ENCODE measurements at places on chromosomes 4 and X.
A peak's percentile ranks its signal among the peaks of the same experiment; 100 is the strongest.

DNA sequence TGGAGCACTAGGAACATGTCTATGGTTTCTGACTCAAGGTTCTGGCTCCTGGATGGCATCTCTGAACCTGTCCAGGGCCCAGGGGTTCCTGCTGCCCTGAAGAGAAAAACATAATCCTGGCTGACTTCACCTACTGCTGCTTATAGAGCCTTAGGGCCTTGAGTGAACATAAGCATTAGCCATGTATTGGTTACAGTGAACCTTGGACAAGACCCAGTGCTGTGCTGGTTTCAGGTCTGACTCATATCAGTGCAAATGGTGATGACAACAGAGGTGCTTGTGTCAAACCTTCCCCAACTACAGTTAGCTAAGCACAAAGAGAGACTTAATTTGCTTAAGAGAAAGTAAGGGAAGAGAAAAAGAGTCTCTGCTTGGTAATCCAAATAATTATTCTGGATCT, 1047.2 kb downstream of the GLUD2 start:
- no peak for DNase-seq

DNA sequence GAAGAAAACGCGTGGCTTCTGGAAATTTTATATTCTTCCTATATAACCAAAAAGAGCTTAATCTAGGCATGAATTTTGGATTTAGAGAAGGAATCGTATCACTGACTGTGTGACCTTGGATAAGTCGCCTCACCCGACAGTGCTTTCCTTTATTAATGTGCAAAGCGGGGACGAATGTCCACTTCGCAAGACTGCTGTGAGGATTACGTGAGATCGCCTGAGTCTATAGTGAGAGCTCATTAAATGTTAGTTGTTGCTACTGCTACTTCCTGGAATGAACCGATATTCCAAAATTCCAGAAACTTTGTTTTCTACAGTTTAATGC, 448 bp upstream of the TBC1D8B start:
- DNase-seq = peak; percentile 4

GRCh38 chrX:72461766-72462165, 110.9 kb downstream of the HDAC8 start:
- no peak for DNase-seq

DNA sequence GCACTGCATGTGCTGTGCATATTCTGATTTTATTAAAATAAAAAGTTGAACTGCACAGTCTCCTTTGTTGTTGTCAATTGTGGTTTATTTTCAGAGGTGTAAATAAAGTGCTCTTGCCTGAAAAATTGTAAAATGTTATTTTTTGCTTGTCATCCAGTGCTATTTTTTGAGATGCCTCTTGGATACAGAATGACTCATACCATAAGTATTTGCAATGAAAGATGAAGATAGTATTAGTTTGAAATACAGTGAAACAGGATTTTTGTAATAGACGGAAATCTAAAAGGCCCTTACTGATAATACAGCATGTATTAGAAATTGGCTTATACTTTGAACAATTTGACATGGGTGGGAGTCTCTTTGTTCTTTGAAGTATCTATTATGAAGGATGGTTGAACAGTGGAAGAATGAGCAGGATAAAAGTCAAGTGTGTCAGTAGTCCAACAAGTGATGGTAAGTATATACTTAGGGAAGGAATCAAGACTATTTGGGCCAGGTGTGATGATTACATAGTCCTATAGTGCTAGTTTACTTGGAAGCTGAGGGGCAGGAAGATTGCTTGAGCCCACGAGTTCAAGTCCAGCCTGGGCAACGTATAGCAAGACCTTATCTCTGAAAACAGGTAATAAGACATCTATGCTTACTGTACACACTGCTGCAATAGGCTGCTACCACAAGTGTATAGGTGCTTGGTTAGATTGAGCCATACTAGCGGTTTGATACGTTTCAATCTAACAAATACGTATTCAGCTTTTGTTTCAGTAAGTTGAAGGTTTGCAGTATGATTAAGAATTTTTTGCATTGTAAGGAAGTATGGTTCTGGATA, 16.4 kb downstream of the DDX3X start:
- no peak for DNase-seq

DNA sequence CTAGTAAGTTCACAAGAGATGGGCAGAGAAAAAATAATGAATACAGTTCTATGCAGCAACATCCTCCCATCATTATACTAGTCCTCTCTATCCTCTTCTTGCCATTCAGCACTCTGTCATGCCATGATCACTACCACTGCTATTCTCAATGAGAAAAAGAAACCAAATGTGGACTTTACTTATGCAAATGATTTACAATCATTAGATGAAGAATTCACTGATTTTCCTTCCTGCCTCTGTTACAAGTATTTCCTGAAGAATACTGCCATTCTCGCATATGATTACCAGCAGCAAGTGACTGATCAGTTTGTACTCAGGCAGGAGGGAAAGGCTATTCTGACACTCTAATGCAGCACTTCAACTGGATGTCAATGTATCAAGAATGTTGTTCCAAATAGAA, 50.3 kb downstream of the WDFY3 start:
- no peak for DNase-seq

GRCh38 chrX:33434256-33435092, 223.1 kb upstream of the DMD start:
- peak; percentile 43 for DNase-seq

GRCh38 chrX:53918702-53919101, 125.6 kb downstream of the PHF8 start:
- DNase-seq = no peak

DNA sequence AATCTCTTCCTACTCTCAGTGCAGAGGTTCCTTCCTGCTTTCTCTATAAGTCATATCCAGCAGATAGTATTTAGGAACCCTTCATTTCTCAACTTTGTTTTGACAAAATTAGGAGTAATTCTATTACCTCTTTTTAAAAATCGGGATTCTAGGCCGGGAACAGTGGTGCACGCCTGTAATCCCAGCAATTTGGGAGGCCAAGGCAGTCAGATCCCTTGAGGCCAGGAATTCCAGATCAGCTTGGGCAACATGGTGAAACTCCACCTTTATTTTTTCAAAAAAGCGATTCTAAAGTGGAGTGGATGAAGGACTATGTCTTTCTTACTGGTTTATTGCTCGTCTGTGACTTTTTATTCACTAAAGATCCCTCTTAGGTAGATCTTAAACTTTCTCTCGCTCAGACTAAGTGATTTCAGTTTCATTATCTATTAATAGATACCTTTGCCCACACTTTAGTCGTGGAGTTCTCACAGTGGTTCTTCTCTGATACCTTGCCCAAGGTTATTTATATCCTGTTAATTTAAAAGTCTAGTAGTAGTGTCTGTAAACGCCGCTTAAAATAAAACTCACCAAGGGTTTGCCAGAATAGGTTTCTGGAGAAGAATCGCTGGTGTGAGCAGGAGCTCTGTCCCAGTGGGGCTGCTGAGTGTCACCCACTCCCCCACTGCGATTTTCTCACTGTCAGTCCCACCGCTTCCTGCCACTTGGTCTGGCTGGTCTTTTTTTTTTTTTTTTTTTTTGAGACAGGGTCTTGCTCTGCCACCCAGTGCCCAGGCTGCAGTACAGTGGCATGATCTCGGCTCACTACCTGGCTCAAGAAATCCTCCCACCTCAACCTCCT, 27.0 kb upstream of the TMEM131L start:
- DNase-seq = no peak

DNA sequence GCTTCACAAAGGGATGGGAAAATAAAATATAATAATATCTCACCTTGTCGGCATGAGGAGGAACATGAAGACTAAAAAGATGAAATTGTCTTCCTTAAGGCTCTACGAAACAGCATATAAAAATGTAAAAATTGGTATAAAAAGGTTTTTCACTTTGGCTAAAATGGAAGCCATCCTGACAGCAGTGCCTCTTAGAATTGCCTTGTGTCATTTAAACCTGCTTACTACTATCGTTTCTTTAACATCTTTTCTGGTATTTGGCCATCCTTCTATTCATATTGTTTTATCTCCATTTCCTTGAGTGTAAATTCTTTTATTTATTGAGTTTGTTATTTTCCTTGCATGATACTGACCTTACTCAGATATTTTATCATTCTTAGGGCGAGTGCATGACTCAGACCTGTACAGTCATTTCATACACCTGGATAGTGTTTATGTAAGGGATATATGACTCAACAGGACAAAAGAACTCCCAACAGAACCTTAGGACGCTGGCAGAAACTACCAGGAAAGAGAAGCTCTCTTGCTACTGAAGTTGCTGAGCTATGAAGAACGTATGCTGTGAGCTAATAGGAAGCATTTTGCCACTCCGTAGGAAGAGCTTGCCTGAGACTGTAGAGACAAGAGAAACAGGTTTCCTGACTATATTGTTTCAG, 5.8 kb upstream of the CDKN2AIP start:
- DNase-seq = peak; percentile 54

DNA sequence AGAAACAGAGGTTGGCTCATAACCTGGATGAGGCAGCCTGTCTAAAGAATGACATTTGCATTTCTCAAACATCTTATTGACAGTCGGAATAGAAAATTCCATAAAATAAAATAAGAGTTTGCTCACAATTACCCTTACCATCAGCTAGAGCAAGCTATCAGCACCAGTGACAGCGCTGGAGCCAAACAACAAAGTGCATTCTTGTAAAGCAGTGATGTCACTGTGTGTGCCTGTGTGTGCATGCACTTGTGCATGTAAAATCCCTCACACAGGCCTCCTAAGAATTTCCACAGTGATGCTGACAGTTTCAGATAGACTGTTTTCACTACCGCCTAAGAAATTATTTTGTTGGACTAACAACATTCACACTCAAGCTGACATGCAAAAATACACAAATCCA, 77.6 kb downstream of the EVC2 start:
- no peak for DNase-seq

DNA sequence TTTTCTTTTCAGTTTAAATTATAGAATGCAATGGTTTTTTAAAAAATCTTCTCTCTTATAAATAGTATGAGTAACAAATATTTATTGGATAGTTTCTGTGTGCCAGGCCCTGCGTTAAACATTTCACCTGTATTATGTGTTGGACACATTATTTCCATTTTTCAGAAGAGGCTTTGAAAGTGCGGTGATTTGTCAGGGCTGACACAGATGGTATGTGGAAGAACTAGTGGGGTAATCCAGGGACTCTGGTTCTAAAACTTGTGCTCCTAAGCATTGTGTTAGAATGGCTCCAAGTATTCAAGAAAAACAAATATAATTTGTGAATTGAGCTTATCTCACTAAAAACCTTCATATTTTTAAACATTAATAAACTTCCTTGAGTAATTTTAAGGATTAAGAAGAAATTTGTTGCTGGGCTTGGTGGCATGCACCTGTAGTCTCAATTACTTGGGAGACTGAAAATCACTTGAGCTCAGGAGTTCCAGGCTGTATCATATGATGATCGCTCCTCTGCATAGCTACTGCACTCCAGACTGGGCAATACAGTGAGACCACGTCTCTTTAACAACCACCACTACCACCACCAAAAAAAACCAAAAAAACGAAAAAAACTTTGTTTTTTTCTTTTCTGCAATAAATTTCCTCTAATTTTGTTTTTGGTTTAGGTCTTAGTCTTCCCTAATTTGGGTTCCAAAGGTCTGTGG, 40.0 kb downstream of the RAPGEF2 start:
- no peak for DNase-seq

DNA sequence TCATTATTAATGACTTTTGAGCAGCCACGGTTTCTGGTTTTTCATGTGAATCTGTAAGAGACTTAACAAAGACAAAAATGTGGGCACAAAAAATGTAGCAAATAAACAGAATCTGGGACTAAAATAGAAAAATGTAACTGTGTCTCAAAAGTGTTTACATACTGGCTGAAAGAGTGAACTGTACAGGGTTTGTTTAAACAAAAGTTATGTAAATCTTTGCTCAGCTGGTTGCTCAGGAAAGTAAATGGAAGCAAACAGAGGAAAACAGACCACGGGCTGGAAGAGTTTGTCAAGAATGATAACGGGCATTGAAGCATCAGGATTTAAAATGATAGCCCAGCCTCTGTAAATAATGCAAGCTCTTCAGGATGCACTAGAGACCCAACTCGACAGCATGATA, 921.8 kb upstream of the FTHL17 start:
- no peak for DNase-seq

DNA sequence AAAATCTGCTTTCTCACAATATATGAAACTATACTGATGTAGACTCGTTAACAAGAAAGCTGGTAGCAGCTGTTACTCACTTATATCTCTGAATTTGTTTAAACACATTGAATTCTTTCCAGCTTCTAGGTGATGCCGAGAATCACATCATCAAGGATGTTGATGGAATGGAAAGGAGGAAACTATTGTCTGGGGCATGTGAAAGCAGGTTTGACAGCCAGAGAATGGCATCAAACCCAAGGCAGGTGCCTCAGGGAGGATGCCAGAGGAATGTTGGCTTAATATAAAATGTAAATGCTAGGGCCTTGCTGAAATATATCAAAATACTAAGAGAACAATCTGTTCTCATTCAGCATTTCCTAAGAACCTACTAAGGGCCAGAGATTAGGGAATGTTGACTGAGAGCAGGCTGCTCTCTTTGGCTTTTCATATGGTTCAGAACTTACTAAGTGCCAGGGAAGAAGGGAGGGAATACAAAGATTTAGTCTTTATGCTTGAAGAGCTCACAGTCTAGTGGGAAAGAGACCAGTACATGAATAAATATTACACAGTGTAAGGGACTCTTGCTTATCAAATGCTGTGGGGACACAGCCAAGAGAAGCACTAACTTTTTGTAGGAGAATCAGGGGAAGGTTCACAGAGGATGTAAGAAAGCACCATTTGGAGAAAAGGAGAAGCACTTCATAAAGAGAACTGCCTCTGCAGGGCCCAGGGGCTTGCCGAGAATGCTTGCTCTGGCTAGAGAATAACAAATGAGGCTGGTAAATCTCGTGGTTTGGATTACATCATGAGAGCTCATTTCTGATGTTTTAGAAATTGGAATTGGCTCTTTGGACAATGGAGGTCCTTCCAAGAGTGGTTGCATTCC, 14.7 kb downstream of the SLIT2 start:
- no peak for DNase-seq

- no peak for DNase-seq
These were observed 117.4 kb upstream of the GPM6A start for GRCh38 chr4:175929441-175929840.

DNA sequence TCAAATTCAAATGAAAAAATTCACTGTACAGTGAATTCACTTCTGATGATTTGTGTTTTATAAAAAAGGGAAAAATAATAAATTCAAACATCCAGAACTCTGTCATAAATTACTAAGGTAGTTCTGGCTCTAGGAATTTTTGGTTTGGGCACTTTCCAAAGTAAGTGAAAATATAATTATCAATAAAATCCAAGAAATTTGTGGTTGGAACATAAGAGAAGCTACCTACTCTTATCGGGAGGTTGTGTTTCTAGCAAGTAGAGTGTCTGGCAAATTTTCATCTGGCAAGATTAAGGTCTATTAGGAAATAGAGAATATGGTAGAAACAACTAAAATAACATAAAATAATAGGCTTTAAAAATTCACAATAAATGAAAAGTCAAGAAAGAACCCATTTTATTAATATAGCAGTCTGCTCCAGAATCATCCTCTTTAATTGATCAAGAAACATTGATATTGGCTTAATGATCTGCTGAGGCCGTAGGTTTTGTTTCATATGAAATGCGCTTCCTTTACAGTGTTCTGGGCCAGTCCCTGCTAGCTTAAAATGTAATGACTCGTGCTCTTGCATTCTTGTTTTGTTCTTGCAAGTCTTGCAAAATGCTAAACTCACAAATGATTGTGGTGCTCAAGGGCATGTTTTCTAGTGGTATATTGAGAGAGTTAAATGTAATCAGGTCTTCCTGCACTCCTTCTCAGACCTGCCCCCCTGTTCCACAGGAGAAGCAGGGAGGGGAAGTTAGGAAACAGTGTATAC, 331.4 kb downstream of the RAPGEF2 start:
- no peak for DNase-seq

GRCh38 chr4:87679449-87680169, 29.5 kb downstream of the DMP1 start:
- DNase-seq = no peak

- DNase-seq = no peak
These were observed 37.8 kb downstream of the PHKA2 start for GRCh38 chrX:18946157-18946556.

Measured in PC-9 (cell line).